Right cardiac atrium (tissue), 5 donors: ENCODE measurements at places on chromosomes 1 and 21. TPM values are rescaled to one million over a fixed set of nuclear protein-coding genes. Genes with fewer than 3 reads are reported as not detected.

DNA sequence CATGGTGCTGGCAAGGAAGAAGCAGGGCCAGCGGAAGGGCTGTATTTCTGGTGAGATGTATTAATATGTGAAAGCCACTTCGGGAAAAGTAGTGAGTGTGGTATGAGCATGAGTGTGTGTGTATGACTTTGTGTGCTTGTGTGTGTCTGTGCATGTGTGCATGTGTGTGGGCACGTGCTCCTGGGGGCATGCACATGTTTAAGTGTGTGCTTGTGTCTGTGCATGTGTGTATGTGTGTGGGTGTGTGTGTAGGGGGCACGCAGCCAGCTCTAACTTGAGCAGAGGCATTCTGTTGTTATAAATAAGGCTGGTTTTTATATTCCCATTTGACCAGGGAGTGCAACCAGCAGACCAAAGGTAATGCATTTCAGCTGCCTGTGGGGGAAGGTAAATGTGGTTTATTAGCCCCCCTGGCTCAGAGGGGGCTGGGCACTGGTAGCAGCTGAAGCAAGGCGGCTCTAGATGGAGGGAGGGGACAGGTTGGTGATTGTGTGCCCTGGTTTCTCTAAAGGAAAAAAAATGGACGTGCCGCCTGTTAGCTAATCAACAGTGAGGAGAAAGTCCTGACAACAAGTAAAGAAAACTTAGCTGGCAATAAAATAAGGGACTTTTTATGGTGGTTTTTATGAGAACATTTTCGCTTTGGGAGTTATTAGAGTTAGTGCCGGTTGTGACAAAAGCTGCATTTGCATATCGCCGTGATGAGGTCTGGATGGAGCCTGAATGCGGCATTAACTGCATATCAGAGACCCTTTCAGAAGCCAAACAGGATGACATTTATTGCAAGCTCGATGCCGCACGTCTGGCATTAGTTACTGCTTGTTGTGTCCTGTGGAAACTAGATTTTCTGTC lies 180.1 kb downstream of the CAMTA1 start:
- no peak for DNase-seq

GRCh38 chr1:239084459-239085080 lies 301.8 kb upstream of the CHRM3 start:
- no peak for DNase-seq

DNA sequence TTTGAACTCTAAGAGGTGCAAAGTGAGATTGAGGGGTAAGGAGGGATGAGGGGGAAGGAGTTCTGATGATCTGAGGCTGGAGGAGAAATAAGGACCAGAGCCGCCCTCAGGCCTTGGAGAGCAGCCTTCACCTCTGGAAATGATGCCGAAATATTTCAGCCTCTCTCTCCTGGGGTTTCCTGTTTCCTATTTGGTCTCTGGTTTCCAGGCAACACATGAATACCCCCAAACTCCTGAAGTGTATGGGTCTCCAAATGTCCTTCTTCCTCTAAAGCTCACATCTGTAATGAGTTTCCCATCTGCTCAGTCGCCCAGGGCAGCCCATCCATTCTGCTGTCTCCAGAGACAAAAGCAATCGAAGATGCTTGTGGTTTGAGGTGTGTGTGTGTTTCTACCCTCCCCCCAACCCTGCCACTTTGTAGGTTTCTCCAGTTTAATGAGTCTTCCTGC lies 52.0 kb upstream of the FAM20B start:
- DNase-seq: no peak

DNA sequence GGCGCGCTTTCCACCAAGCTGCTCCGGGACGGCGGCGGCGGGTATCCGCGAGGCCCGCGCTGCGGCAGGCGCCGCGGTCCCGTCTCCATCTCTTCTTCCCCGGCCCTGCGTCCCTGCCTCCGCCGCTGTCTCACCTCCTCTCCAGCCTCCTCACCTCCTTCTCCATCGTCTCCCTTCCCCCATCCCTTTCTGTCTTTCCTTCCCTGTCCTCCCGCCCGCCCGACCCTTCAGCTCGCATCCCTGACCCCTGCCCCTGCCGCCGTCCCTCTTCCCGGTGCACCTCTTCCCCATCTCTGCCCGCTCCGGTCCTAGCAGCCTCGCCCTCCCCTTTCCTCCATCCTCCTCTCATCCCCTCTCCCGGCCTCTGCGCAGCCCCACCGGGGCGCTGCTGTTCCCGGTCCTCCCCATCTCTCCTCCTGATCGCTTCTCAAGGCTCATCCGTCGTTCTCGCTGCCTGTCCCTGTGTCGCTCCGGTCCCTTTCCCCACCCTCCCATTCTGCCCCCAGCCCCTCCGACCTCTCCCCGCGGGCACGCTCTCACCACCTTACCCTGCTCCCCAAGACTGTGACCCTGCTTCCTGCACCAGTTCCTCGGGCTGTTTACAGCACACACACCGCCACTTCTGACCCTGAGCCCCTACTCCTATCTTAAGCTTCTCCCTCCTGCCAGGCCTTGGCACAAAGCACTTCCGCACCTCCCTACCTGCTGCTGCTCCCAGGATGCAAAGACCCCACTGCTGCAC lies 760 bp upstream of the NPHP4 start:
- DNase-seq: peak; percentile 56

DNA sequence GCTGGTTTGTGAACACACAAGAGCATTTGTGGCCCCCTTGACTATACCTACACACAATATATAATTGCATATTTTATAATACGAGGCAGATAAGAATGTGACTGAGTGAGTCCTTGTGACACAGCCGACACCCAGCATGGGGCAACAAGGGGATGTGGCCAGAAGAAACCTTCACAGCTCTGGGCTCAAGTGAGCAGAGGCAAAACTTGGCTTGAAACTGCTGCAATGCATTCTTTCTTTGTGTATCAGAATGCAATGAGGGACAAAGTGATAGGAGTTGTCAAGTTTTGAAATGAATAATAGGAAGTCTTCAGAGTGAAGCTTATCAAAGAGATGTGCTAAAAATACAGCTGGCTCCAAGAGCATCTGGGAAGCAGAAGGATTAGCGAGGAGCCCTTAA lies 124.0 kb upstream of the C8B start:
- no peak for DNase-seq

DNA sequence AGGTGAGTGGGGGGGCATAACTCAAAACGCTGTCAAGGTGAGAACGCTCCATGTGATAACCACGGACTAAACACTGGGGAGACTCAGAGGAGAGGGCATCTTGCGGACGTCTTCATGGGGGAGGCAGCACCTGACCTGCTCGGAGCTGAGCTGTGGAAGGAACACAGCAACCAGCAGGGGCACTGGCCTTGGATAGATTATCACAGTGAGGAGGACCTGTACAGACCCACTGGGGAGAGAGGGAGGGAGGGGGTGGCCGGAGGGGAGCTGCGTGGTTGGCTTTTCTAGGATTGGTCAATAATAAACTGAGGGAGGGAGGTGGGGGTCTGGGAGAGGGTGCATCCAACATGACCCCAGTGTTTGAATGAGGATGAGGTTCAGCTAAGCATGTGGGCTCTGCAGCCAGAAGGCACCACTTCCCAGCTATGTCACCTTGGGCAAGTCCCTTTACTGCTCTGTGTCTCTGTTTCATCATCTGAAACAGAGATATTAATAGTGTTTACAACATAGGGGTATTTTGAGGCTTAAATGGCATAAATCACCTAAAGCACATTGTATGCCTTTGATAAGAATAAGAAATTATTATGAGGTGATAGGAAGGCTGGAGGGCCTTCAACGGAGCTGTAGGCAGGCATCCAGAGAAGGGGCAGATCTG lies 123.3 kb downstream of the GRIK3 start:
- DNase-seq: no peak

GRCh38 chr1:180614730-180615129 lies 17.1 kb upstream of the XPR1 start:
- DNase-seq: no peak

DNA sequence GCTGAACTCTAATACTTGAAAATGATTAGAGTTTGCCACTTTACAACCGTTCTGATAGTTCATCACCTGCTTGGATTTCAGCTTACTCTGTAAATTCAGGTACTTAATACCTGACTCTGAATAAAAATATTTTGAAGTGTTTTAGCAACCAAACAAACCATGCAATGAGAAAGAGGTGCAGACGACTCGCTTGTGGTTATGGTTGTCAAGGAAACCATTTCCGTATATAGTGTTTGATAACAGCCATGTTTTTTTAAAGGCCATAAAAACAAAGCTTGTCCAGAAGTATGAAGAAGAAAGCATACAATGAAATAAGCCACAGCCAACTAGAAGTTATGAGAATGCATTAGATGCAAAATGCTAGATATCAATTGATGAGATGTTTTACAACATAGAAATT lies 167.2 kb upstream of the HMCN1 start:
- DNase-seq: no peak

- no peak for DNase-seq
Measured at GRCh38 chr1:157133426-157133825, 4.8 kb downstream of the ETV3 start.

- DNase-seq: no peak
Measured at GRCh38 chr1:52727114-52727586, 897 bp downstream of the ZYG11B start.

- peak; percentile 71 for DNase-seq
Measured at GRCh38 chr1:41362357-41362721, 1.1 kb downstream of the FOXO6 start.

DNA sequence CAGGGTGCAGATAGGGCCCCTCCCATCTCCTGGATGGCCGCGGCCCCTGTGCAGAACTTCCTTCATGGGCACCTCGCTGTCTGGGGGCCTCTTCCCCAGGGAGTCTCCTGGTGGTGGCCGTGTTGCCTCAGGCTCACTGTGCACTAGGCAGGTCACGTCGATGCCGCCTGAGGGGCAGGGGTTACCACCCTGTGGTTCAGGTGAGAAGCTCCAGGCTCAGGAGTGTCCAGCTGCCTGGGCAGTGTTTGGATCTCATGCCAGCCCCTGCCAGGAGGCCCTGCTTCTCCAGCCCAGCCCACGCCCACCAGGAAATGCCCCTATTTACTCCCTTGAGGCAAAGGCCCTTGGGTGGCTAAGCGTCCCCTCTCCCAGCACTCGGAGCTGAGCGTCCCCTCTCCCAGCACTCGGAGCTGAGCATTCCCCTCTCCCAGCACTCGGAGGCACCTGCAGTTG lies 2.1 kb downstream of the ITGB2 start:
- DNase-seq: no peak

DNA sequence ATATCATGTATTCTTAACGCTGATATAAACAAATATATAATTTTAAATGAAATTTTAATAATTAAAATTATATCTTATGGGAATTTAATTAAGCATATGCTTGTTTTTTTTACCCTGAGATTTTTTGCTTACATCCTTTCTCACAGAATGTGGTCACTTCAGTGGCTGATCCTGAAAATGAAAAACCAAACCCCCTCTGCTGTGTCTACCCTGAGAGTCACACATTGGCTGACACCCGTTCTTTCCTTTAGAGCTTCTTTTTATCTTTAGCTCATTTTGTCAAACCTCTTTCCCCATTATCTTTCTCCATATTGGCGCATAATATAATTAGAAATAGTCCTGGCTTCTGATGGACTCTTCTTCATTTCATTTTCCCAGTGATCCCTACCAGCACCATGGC lies 10.8 kb upstream of the CACYBP start:
- no peak for DNase-seq

DNA sequence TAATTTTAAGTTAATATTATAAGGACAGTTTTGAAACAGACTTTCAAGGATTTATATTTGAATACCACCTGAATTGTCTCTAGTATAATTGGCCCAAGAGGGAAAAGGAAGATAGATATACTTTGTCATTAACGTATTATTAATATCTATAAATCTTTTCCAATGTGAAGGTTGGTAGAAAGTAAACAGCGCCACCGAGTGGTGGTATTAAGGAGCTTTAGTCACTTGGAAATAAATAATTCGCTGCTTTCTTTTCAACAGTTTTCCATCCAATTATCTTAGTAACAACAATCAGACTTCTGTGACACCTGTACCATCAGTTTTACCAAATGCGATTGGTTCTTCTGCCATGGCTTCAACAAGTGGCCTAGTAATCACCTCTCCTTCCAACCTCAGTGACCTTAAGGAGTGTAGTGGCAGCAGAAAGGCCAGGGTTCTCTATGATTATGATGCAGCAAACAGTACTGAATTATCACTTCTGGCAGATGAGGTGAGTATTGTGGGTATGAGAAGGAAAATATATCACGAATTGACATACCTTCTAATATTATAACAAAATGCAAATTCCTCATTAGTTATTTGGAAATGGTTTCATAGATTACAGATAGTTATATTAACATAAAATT lies 37.7 kb downstream of the SH3GLB1 start:
- DNase-seq: no peak

DNA sequence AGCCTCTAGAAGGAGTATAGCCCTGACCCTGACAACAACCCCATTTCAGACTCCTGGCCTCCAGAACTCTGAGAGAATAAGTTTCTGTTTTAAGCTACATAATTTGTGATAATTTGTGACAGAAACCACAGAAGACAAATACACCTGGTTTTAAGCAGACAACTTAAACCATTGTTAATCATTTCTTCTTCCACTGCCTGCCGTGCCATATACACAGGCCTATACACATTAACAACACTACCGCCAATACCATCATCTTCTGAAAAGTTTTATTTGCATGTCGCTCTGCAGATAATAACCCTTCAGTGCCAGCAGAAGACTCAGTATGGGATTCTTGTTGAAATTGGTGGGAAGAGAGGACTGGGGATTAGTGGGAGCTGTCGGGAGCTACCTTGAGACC lies 39.9 kb upstream of the KRTAP19-8 start:
- DNase-seq: no peak

GRCh38 chr1:11245248-11245647 lies 17.1 kb downstream of the MTOR start:
- no peak for DNase-seq

DNA sequence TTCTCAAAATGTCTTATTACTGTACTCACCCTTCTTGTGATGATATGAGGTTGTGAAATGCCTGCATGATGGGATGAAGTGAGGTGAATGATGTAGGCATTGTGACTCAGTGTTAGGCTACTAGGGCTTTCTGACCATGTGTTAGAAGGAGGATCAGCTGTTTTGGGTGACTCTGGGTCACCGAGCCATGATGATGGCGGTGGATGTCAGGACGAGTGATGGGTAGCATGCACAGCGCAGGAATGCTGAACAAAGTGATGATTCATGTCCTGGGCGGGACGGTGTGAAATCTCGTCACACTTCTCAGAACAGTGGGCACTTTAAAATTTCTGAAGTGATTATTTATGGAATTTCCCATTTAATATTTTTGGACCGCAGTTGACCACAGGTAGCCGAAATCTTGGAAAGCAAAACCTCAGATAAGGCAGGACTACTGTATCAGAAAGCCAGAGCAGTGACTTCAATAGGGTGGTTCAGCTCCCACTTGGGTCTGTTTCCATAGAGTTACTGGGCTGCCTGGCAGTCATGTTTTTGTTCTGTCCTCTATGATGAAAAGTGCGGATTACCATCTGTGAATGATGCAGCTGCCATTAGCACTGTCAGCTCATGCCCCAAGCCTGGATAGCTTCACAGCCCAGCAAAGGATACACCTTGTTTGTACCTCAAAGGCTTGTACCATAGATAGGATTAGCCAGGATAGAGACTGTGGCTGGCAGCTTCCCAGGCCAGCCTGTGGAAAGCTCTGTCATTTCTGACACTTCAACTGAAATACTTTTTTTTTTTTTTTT lies 26.6 kb downstream of the IL6R start:
- peak; percentile 64 for DNase-seq

GCSAML gene
- not detected for polyA plus RNA-seq

KCNK1 gene
- polyA plus RNA-seq: 82.2 TPM

SUSD4 gene
- polyA plus RNA-seq: 29.8 TPM

PRMT6 gene
- polyA plus RNA-seq: 5.0 TPM

ZNF683 gene
- not detected for polyA plus RNA-seq

CFH gene
- polyA plus RNA-seq: 127 TPM

FCGR2B gene
- 3.3 TPM for polyA plus RNA-seq

LCE2A gene
- not detected for polyA plus RNA-seq

VASH2 gene
- polyA plus RNA-seq: 0.50 TPM

COL8A2 gene
- polyA plus RNA-seq: 2.4 TPM

HOOK1 gene
- 3.9 TPM for polyA plus RNA-seq

SH2D2A gene
- 2.0 TPM for polyA plus RNA-seq

FPGT gene
- polyA plus RNA-seq: 7.6 TPM

TNFRSF4 gene
- 2.3 TPM for polyA plus RNA-seq
